ENCODE measurements at places on chromosomes 11 and 22.

DNA sequence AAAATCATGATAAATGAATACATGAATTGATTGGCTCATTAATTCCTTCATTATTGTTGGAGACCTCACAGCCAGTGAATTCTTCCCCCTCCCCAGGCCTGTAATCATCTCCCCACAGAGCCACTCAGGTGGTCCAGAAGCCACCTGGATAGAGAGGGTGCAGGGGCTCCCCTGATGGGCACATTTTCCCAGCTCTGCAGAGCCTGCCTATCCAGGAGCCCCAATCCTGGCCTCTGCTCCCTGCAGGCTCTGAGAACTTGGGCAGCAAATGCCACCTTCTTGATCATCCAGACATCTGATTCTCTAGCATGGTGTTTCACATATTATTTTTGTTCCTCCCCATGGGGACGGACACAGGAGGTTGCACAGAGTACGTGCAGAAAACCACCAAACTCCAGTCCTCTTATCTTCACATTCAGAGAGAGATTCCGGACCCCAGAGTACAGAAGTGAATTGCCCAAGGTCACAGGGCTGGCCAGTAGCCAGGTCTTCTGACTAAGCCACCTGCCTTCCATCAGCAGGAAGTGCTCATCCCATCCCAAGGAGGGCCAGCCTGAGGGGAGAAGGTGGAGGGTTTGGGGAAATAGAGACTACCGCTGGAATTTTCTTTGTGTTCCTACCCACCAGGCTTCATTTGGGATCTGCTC, 348.0 kb downstream of the BUD13 start:
- no peak for DNase-seq

- DNase-seq, result no peak
These were observed 670 bp downstream of the MYEOV start for GRCh38 chr11:69294571-69295078.

- DNase-seq, result no peak
These were observed 76.8 kb upstream of the CCND1 start for GRCh38 chr11:69563946-69564775.

DNA sequence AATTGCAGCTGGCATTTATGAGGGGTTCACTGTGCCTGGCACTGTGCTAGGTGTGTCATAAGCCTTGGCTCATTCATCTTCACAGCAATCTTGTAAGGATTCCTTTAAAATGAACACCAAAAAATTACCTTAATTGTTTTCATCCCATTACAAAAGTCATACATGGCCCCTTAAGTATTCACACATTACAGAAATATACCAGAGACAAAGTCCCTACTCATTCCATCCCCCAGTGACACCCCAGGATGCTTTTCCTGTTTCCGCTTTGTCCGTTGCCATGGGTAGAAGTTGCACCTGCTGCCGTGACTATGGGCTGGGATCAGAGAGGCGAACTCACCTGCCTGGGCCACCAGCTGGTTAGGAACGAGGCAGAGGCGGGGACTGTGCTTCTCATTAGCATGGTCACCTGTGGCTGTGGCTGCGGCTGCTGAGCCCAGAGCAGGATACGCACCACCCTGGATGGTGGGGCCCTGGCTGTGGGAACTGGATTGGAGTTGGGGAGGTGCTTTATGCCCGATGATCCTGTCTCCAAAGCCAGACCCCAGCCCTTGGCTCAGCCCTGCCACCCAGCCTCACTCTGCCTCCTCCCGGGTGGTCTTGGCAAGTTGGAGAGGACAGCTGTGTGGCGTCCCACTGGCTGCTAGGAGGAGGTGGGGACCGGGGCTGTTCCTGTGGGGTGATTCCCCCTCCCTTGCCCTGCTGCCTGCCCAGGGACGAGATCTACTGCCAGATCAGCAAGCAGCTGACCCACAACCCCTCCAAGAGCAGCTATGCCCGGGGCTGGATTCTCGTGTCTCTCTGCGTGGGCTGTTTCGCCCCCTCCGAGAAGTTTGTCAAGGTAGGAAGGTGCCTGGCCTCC, 60.8 kb downstream of the MYO7A start:
- DNase-seq, result no peak

DNA sequence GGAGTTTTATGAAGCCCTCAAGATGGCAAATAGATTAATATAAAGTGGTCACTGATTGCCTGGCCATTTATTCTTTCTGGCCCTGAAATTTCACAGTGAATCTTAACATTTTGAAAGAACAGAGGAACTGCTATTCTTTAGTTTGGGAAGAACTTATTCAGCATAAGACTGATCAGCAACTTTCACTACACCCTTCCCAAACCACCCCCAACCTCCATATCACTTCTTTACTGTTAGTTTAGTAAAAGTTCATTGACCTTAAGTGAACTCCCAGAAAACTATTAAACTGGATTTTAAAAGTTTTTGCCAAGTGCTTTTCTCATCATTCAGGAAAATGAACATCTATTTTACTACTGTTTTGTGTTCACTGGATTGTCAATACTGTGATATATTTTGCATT, 77.4 kb downstream of the NARS2 start:
- DNase-seq, result no peak

- no peak for DNase-seq
These were observed 125.3 kb downstream of the APOL5 start for GRCh38 chr22:35842954-35843353.

DNA sequence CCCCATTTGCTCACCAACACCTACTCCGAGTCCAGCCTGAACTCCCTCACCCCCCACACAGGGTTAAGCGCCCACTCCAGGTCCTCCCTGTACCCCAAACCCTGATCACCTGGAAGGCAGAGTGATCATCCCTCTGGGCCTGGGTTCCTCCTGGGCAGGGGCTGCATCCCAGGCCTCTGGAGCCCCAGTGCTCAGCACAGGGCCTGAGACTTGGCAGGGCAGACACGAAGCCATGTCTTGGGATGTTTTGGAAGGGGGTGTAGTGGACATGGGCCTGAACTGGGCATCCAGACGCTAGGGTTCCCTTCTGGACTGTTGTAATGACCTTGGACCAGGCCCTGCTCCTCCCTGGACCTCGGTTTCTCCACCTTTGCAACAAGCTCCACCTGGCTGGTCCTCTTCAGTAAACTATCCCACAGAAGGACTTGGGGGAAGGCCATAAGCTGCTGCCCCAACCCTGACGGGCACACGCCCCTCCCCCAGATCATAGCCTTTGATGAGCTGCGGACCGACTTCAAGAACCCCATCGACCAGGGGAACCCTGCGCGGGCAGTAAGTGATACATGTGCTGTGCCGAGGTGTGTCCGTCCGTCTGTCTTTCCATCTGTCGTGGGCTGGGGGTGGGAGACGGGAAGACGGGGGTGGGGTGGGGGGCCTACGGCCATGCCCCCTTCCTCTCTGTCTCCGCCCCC, 3.9 kb downstream of the CNIH2 start:
- no peak for DNase-seq

- DNase-seq, result no peak
These were observed 439 bp downstream of the LMO1 start for GRCh38 chr11:8263109-8263768.

DNA sequence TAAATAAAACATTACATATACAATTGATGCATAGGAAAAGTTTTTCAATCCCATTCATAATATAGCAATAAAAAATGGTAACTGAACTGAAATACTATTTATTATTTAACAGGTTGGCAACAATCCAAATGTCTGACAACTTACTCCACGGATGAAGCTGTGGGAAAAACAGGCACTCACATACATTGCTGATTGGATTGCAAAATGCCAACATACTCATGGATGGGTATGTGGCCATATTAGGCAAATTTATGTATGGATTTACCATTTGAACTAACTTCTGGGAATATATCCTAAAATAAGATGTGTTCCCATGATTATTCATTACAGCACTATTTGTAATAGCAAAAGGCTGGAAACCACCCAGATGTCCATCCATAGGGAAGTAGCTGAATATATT, 3.2 kb upstream of the BIRC2 start:
- no peak for DNase-seq

DNA sequence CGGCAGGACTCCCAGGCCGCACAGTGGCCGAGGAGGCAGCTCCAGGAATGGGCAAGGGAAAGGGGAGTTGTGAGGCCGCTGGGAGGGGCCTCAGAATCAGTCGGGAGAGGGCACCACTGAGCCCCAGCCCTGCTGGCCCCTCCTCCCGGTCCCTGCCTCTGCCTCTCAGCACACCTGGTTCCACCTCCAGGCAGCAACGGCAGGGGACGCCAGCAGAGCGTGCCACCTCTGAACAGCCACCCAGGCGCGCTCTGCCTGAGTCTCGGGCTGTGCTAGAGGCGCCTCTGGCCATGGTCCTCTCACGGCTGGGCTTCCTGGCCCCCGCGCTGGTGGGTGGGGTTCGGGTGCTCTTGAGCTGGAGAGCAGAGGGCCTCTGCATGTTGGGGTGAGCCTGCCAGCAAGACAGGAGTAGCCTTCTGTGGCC, 33.0 kb downstream of the MOB2 start:
- no peak for DNase-seq

DNA sequence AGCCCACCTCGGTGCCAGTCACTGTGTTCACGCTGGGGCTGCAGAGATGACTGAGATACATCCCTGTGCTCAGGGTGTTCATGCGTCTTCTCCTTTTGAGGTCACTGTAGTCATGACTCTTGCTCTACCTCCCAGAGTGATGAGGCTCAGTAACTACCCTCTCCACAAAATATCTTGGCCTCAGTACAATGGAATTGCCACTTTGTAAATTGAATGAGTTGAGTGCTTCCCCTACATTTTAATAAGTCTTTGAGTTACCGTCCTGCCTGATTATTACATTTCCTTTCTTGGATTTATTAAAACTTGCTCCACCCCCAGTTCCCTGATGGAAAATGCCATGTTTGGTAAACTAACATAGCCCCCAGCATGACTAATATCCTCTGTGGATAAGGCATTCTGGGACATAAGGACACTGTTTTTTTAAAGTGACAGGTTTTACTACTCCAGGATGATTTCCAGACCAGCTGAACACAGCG, 15.9 kb downstream of the PRSS23 start:
- DNase-seq, result no peak

GRCh38 chr22:33962409-33962808, 42.1 kb upstream of the LARGE1 start:
- DNase-seq, result no peak

GRCh38 chr22:42743501-42743991, 22.9 kb upstream of the A4GALT start:
- DNase-seq, result no peak

GRCh38 chr22:31096657-31097279, 10.6 kb downstream of the SELENOM start:
- no peak for DNase-seq

GRCh38 chr22:29074276-29074772, 1.5 kb downstream of the KREMEN1 start:
- DNase-seq, result no peak

DNA sequence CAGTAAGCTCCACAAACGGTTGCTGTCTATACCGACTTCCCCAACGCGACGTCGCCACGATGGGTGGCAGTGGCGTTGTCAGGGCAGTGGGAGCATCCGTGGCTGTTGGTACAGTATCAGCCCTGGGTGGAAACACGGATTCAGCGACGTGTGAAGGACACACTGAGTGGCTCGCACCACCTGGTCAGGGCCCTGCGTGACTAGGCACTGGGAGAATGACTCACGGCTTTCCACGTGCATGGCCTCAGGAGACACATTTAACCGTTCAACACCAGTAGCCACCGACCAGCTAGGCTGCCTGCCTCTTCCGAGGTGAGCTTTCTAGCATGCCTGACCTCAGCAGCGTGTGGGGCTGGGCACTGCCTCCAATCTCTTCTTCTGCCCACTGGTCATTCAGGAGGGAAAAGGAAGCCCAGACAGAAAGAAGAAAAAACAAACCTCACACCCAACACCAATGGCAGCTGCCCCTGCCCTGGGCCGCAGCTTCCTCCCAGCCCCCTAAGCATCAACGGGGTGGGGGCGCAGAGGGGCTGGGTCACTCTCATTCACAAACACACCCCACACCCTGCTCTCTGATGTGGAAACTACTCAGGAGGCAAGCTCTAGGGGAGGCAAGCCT, 59.0 kb downstream of the MYH9 start:
- no peak for DNase-seq

GRCh38 chr22:44484618-44485017, 13.4 kb downstream of the RTL6 start:
- no peak for DNase-seq

GRCh38 chr11:77069969-77070582, 3.3 kb downstream of the CAPN5 start:
- DNase-seq, result no peak

- no peak for DNase-seq
These were observed 35.5 kb downstream of the SYT7 start for GRCh38 chr11:61545341-61545740.

DNA sequence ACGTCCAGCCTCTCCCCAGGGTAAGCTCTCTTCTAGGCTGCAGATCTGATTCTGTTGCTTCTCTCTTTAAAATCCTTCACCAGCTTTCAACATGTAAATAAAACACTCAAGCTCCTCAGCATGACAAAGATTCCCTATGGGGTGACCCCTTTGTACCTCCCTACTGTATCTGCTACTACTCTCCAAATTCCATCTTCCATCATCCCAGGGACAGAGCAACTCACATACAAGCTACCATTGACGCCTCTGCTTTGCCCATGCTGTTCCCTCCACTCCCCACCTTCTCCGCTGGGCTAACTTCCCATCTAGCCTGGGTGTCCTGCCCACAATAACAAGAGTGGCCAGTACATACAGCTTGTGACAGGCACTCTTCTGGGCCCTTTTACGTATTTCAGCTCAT, 207.5 kb upstream of the ZBED5 start:
- no peak for DNase-seq

DNA sequence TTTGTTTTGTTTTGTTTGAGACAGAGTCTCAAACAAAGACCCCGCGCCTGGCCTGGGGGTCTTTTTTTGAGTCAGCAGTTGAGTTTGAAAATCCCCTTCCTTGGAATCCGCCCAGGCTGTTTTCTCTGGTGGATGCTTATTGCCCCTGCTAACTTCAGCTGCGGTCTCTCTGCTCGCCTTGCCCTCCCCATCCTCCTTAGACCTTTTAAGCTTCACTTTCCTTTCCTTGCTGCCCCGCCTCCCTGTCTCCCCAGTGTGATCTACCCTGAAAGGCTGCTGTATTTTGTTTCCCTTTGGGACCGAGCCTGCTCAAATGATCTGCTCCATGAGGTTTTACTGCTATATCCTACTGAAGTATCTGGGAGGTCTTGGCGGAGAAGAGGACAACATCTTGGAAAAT, 2.5 kb downstream of the USP18 start:
- no peak for DNase-seq

DNA sequence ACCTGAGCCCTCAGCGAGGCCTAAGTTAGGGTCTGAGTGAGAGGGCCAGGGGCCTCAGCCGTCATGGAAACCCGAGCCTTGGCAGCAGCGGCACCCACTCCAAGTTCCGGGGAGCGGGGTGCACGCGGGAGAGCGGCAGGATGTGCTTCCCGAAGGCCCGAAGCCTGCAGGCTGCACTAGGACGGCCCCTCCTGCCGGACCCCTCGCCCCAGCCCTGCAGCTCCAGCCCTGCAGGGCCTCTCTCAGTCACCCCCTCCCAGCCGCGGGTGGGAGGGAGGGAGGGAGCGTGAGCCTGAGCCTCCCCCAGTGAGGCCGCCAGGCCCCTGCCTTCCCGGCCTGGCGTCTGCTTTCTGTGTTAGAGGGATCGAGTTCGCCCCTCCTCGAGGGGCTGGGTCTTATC, 22.6 kb downstream of the MRPL23 start:
- no peak for DNase-seq

GRCh38 chr11:119909495-119909894, 180.5 kb upstream of the NECTIN1 start:
- DNase-seq, result no peak
